ENCODE measurements at places on chromosomes 2 and 18.
A peak's percentile ranks its signal among the peaks of the same experiment; 100 is the strongest.

GRCh38 chr2:217625557-217626169 is 377.1 kb downstream of the TNS1 start:
- no peaks in the 10 kb centered on the region for H3K27me3 ChIP-seq
- no peak overlapping the region for H3K4me3 ChIP-seq
- no peak overlapping the region for H3K27ac ChIP-seq
- peaks cover 5% of the 10 kb centered on the region for H3K4me1 ChIP-seq
- no peak for DNase-seq
- H3K36me3 ChIP-seq = no peaks in the 10 kb centered on the region

- no peak overlapping the region for H3K27ac ChIP-seq
- no peaks in the 10 kb centered on the region for H3K36me3 ChIP-seq
- DNase-seq = no peak
- H3K27me3 ChIP-seq = no peaks in the 10 kb centered on the region
Observed at GRCh38 chr2:27507293-27507692, 10.7 kb downstream of the GCKR start.

DNA sequence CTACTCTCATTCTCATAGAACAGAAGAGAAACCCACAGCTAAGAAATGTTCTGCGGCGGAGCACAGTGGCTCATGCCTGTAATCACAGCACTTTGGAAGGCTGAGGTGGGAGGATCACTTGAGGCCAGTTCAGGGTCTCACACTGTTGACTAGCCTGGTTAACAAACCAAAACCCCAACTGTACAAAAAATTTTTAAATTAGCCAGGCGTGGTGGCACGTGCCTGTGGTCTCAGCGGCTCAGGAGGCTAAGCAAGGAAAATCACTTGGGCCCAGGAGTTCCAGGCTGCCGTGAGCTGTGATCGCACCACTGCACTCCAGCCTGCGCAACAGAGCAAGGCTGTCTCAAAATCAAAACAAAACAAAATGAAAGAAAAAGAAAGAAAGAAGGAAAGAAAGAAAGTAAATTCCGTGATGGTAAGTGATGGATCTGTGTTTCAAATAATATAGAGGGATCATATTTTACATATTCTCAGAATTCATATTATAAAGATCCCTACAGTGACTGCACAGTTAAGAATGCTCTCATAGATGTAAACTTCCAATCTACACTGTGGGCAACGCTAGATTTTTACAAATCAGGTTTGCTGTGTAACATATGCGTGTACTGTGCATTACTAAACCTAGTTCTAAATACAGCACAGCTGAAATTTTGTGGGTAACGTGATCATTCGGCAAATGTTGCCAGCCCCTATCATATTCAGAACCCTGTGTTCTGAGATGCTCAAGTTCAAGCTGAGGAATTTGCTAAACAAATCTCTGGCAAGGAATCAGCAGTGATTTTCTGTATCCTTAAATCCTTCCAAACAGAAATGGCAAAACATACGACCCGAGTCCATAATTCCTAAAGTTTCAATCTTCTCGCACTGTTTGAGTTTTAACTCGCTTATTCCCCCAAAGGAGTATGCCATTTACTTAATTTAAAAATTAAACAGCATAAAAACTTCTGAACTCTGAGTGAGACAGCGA is 1.2 kb upstream of the RAB12 start:
- no peak for DNase-seq
- H3K4me1 ChIP-seq = peaks cover 73% of the 10 kb centered on the region
- peak overlapping the region; percentile 83 for H3K27ac ChIP-seq
- H3K4me3 ChIP-seq = peak overlapping the region; percentile 88
- H3K27me3 ChIP-seq = no peaks in the 10 kb centered on the region

GRCh38 chr2:172863341-172863740 is 127.7 kb downstream of the RAPGEF4 start:
- H3K4me3 ChIP-seq = no peak overlapping the region
- H3K27me3 ChIP-seq = no peaks in the 10 kb centered on the region
- H3K4me1 ChIP-seq = no peaks in the 10 kb centered on the region
- H3K36me3 ChIP-seq = no peaks in the 10 kb centered on the region
